ENCODE measurements at places on chromosomes 2 and 18.

GRCh38 chr2:166419616-166419934 is 43.8 kb upstream of the SCN9A start:
- DNase-seq: no peak

DNA sequence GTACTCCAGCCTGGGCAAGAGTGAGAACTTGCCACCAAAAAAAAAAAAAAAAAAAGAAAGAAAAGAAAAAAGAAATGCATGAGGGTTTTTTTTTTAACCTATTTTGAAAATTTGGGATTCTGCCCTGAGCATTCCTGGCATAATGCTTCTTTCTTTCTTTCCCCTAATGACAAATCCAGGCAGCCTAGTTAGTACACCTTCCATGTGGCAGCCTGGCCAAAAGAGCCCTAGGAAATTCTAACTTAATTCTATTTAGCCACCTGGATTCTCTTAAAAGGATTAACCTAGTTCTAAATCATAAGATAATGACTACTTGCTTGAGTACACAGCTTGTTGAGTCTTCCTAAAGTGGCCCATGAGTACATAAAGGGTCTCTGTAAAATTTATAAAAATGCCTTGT is 160.1 kb downstream of the THADA start:
- no peak for DNase-seq

GRCh38 chr2:223549215-223549614 is 52.9 kb downstream of the SCG2 start:
- no peak for DNase-seq

- DNase-seq: no peak
Measured at GRCh38 chr2:237600205-237600846, 9.8 kb upstream of the RAB17 start.

- no peak for DNase-seq
Measured at GRCh38 chr18:61001138-61001537, 332.1 kb upstream of the CDH20 start.

DNA sequence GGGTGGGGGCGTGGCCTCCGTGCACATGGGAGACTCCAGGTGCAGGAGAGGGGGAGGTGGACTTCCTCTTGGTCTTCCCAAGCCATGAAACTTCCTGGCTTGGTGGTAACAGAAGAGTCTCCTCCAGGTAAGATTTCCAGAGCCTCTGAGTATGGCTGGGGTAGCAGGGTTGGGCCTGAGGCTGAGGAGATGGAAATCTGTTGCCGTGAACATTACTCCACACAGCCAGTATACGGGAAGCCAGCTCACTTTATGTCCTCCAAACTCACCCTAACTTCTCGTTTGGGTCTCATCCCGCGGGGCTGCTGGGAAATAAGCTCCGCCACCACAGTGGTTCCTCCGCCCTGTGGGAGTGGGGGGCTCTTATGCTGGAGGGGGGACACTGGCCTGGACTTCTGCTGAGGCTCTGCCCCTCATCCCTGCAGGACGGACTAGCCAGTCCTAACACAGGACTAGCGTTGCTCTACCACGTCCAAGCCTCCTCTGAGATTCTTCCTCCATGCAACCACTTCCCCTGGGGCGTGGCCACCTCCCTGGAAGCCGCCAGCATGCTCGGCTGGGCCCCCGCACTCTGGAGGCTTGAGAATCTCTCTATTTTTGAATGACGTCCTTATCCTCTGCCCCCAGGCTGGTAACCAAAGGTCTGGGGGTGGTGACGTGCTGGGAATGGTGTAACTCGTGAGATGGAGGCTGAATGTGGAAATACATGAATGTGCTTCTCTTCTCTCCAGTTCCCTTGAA is 777 bp upstream of the RAB17 start:
- no peak for DNase-seq

DNA sequence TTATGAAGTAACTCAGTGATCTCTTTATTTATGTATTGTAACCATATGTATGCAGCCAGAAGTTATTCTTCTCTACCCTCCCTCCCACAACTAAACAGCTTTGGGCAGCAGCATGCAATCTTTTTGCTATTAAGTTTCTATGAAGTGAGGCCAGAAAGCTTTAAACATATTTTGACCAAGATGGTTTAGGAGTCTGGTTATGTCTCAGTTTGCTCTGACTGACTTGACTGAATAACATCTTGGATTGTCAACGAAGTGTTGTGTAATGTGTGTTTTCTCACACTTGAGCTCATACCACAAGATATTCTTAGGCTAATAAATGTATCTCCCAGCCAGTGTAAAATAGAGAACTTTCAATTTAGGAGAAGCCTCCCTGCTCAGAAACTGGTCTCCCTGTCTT is 104.3 kb downstream of the TTC27 start:
- no peak for DNase-seq

DNA sequence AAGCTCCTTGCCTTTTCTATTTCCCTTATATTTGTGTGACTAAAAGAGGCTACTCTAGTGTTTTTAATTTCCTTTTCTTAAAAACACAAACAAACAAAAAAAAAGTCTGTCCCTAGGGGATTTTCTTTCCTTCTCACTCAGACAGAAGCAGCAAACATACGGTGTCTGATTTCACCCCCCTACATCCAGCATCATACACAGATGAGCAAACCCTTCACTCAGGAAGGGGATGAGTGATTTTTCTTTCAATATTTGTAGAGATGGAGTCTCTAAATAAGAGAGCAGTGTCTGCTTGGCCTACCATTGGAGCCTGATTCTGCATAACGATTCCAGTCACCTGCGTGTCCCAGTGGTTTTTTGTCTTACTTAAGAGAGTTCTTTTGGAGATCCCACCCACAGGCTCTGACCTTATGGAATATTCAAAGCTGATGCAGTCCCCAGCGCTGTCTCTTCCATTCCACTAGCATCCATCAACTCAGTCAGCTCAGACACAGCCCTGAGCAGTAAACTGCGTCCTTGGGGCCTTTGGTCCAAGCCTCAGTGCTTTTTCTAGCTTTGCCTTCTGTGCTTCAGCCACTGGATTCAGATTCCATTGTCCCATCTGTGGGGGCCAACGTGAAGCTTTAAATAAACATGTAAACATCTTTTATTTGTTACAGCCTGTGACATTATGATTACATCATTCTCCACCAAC is 52.6 kb upstream of the TPO start:
- no peak for DNase-seq

All from mesenteric fat pad (tissue), 1 donor.